ENCODE measurements at places on chromosomes 3 and 15.

DNA sequence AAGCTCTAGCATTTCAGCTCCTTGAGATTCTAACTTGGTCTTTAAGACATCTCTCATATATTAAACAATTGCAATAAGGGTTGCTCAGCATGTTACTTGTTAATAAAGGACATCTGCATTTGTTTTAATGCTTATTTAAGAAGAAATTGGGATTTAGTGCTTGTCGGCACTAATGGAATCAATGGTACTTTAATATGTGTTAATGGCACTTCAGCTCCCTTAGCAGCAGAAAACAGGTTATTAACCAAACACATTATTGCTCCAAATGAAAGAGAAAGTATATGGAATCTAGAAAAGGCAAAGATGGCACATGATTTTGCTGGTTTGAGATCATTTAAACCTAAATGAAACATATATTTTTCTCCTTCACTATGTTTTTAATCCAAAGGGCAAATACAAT is 137.3 kb upstream of the GOLIM4 start:
- no peak for DNase-seq

DNA sequence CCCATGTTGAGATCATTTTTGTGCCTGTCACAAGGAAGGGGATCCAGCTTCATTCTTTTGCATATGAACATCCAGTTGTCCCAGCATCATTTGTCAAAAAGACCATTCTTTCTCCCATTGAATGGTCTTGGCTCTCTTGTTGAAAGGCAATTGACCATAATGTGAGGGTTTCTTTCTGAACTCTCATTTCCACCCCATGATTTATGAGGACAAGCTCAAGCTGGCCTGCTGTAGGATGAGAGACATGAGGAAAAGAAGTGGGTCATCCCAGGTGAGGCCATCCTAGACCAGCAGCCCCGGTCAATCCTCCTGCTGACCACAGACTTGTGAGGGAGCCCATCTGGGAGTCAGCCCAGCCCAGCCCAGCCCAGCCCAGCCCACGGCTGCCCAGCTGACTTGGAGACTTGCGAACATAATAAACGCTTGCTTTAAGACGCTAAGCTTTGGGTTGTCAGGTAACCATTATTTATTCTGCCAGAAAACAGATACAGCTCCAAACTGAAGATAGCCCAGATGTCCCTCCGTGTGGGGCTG is 69.0 kb downstream of the LINGO1 start:
- no peak for DNase-seq

DNA sequence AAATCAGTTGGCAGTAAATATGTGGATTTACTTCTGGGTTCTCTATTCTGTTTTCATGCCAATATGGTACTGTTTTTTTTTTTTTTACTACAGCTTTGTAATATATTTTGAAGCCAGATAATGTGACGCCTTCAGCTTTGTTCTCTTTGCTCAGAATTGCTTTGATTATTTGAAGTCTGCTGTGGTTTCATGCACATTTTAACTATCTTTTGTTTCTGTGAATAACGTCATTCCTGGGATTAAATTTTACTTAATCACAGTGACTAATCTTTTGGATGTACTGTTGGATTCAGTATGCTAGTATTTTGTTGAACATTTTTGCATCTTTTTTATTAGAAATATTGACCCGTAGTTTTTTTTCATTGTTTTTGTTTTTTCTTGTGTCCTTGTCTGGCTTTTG is 576.5 kb downstream of the ZNF385D start:
- DNase-seq = no peak

GRCh38 chr15:70636540-70637165 is 126.7 kb downstream of the UACA start:
- DNase-seq = no peak

GRCh38 chr3:17733215-17733614 is 9.2 kb downstream of the TBC1D5 start:
- DNase-seq = no peak

DNA sequence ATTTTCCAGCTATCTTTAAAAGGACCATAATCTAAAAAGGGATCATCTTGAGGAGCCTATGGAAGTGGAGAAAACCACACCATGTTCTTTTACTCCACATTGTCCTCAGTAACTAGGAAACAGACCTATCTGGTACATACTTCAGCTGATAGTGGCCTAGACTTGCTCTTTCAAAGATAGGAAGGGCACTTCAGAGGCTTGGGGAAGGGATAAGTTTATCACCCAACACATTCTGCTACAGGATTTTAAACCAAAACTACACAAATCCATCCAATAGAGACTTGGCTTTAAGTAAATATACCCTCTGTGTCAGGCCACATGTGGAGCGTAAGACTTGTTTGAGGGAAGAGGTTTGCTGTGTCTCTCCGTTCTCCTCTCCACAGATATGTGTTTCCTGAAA is 35.4 kb downstream of the CP start:
- DNase-seq = no peak

DNA sequence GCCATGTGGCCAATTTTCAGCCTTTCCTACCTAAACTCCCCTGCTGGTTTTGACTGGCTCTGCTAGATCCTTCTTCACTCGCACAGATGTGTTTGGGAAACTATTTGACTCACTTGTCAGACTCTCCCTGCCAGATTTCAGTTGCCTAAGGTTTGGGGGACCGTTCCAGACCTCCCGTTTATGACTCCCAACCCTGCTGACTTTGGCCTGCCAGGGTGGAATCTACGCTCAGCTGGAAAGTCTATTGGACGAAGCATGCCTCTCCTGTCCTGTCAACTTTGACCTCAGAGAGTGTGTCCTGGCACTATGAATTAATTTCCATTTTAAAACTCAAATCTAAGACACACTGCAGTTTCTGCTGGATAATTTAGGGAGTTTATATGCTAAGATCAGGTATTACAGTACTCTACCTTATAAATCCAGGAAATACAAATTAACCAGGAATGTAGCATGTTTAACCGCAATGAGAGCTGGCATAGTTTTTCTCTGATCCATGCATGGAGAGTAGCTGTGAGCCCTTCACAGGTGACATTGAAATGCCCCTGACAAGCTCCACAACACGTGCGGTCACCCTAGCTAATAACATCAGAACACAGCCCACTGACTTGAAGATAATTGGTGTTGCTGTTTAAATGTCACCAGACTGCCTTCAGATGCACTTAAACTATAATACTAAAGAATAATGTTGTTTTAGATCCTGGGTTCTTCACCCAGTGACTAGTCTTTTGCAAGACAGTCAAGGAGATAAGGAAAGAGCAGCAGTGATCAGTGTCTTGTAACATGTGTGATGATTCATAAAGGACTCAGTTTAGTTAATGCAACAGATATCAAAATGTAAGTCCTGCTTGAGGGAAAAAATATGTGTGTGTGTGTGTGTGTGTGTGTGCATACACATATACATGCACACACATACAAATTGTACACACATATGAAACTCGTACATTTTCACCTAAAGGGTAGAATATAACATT is 223.0 kb upstream of the MCTP2 start:
- DNase-seq = no peak

DNA sequence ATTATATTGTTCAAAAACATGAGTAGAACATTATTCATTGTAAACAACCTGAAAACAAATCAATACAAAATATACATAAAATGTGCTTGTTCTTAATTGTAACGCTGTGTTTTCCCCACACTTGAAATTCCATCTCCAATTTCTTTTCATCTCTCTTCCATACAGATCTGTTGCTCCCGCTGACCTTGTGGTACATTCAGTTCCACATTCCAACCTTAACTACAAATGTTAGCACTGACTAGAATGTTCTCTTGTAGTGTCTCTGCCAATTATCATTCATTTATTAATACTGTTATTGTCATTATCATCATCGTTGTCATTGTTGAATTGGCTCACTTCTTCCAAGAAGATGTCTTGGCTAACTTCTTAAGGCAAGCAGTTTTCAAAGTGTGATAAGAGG is 65.7 kb downstream of the NLGN1 start:
- DNase-seq = no peak

DNA sequence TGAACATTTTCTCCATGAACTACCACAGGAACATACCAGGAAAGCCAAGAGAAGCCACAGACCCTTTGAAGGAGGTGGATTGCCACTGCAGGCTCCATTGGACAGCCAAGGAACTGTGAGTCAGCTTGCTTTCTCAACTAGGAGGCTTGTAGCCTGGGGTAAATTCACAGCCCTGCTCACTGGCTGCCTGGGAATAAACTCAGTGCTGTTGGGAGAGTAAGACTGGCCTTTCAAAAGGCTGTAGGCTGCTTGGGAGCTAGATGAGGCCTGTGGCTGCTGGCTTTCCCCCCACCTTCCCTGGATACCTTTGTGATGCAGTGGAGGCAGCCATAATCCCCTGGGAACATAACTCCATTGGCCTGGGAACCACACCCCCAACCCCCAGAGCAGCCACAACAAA is 223.5 kb upstream of the RBMS3 start:
- no peak for DNase-seq

DNA sequence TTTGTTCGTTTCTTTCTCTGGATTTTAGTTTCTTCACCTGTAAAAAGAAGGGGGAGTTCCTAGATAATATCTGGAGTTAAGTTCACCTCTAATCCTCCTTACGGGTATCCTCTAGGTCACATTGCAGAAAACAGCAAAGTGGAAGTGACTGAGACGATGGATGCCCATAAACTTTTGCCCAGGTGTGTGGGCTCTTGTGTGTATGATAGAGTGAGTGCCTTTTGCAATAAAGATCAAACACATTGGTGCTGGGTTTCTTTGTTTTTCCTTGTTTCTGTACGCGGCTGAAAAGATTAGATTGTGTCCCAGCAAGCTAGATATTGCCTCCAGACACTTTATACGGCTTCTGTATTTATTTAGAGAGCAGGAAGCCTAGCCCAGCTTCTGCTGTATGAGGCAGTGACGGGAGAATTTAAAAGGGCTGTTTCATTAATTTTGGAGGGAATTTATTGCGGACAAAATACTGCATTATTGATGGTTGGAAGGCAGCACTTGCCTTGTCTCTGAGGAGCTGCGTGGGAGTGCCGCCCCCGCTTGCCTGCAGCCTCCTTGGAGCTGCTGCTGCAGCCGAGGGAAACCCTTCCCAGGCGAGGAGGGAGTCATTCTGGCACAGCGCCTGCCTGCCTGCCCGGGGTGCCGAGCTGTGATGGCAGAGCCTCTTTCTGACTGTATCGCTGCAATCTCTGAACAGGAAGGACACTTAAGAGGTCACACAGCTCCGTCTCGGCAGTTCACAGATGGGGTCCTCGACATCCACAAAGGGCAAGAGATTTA is 38.5 kb downstream of the PYDC2 start:
- no peak for DNase-seq

DNA sequence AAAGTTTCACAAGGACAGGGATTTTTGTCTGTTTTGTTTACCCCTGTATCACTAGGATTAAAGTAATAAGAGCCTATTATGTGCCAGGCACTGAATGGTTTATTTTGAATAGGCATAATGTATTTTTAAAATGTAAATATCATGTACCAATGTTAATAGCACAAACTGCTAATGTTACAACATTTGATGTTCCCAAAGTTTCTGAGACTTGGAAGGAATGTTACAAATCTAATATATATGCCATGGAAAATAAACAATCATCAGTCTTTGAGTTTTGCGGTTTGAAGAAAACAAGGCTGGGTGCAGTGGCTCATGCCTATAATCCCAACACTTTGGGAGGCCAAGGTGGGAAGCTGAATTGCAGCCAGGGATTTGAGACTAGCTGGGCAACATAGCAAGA is 159.4 kb downstream of the CDIN1 start:
- no peak for DNase-seq

DNA sequence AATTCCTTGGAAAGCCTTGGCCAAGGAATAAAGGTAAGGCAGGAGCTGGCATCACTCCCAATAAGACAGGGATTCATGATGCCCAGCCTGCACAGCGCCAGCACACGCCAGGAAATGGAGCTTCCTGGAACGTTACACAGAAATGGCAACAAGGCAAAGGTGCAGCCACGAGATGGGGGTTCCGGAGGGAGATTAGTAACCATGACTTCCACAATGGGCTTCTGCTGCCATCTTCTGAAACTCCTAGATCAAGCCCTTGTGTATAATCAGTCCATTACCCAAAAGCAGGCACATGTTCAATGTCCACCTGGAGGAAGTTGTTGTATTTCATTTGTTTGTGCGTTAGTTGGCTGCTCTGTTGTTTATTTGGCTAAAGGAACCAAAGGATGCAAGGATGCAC is 131.2 kb upstream of the TRIM42 start:
- no peak for DNase-seq

GRCh38 chr3:183161552-183162336 is 790 bp downstream of the LAMP3 start:
- DNase-seq = no peak

DNA sequence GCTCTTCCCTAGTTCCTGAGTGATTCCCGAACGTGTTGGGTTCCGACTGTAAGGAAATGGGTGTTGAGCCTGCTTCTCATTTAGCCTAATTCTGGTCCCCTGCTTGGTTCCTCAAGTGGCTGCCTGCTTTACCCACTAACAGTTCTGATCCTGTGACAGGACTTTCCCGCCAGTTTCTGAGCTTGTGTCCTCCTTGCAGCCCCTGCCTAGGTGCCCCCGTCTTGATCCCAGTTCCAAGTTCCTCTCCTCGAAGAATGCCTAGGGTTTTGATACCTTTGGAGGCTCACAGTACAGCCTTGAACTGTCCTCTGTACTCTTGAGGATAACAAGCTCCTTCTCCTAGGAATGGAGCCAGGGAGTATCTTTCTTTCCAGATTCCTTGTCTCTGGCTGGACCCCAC is 12.0 kb upstream of the RASGRF1 start:
- no peak for DNase-seq

- DNase-seq = no peak
Observed at GRCh38 chr3:72158639-72159326, 373.8 kb upstream of the PROK2 start.

DNA sequence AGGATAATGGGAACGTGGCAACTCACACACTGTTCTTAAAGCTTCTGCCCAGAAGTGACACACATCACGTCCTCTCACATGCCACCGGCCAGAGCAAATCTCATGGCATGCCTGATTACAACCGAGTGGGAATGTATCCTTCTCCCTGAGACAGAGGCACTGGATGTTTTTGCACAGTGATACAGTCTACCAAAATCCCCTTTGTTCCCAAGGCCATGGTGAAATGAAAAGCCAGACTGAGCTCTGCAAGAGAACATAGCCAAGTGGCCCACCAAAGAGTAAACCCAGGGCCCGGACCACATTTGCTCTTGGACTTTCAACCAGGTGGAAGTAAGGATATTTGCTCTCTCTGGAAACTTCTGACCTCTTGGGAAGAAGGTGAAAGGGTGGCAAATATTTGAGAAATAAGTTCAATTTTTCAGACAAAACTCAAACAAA is 186.2 kb upstream of the STT3B start:
- DNase-seq = no peak

DNA sequence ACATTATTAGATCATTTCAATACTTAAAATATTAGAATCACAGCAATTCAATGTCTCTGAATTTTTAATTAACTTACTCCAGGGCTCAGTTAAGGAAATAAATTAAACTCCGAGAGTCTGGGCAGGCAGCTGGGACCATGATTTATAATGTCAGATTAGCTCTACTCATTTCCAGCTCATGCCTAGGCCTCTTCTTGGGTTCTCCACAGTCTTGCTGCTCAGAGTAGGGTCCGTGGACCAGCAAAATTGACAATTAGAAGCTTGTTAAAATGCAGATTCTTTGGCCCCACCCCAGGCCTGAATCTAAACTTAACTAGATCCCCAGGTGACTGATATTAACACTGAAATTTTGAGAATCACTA is 28.2 kb downstream of the ADAMTS9 start:
- DNase-seq = no peak

All from cerebellar nuclear complex (tissue), 1 donor.